ENCODE measurements at places on chromosomes 16 and 17. TPM values are rescaled to one million over a fixed set of nuclear protein-coding genes. Genes with fewer than 3 reads are reported as not detected.

KRTAP9-2 gene
- total RNA-seq: not detected

ZSCAN10 gene
- not detected for total RNA-seq

ETV4 gene
- 1.3 TPM for total RNA-seq

CRISPLD2 gene
- 38.1 TPM for total RNA-seq

RAB11FIP4 gene
- total RNA-seq: 0.23 TPM

GAST gene
- total RNA-seq: not detected

NPIPB6 gene
- total RNA-seq: 0.89 TPM

EMC6 gene
- 11.0 TPM for total RNA-seq

RGS11 gene
- 4.0 TPM for total RNA-seq

CHD3 gene
- total RNA-seq: 164 TPM

All from smooth muscle cell of the pulmonary artery (primary cell).